ENCODE measurements at places on chromosomes 3 and 15.

GRCh38 chr3:184786280-184786941 lies 25.6 kb upstream of the VPS8 start:
- peaks cover 12% of the 10 kb centered on the region for H3K4me1 ChIP-seq
- no peak overlapping the region for H3K4me3 ChIP-seq
- H3K36me3 ChIP-seq, result no peaks in the 10 kb centered on the region

DNA sequence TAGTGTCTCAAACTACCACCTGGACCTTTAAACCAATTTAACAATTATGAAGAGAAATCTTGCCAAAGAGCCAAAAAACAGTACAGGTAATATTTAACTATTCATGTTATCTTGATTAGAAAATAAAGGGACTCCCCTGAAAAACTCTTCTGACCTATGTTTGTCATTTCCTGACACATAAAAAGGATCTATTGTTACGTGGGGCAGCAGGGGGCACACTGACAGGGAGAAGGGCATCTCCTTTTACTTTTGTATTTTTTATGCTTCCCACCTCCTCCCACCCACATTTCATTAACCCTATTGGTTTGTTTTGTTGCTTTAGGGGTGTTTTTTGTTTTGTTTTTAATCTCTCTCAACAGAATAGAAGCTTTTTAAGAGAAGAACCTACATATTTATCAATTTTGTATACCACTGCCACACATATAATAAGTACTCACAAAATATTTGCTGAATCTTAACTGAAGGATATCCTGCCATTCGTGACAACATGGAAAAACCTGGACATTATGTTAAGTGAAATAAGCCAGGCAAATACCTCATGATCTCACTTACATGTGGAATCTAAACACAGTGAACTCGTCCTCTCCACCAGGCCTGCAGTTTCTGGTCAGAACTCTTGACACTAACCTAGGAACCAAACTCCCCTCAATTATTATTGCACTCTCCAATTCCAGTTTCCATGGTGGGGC lies 17.7 kb downstream of the STAG1 start:
- no peak overlapping the region for H3K27ac ChIP-seq
- H3K36me3 ChIP-seq, result no peaks in the 10 kb centered on the region
- no peaks in the 10 kb centered on the region for H3K27me3 ChIP-seq
- H3K4me3 ChIP-seq, result no peak overlapping the region
- H3K4me1 ChIP-seq, result peaks cover 37% of the 10 kb centered on the region

DNA sequence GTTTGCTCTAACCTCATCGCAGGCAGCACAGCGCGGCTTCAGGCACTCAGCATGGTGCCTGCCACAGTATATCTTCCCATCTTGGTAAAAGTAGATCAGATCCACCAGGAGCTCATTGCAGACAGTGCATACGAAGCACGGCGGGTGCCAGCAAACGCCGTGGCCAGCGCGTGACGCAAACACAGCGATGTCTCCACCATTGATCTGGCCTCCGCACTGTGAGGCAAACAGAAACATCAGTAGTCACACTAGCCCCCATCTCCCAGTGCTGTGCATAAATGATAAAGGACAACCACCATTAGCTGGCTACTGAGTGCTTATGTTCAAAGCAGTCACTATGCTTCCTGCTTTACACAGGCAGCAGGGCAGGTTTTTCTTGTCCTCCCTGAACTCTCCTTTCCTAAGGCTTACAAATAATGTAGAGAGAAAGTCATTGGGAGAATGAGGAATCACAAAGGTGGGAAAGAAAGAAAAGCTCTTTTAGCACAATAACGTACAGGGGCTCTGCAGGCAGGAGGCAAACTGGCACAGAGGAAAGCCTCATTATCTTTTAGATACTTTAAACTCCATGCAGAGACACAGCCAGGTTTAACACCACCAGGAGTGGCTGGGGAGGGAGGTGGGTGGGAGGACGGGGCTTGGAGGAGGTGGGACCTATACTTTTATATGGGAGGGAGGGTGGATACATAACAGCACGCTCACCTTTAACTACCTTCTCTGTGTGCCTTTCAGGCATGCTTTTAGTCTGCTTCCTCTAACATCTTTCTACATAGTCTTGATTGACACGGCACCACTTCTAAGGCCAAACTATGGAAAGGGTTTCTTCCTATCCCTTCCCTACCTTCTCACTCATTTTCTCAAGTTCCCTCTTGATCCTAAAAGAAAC lies 67.9 kb downstream of the PRICKLE2 start:
- no peaks in the 10 kb centered on the region for H3K27me3 ChIP-seq
- H3K36me3 ChIP-seq, result no peaks in the 10 kb centered on the region
- H3K27ac ChIP-seq, result no peak overlapping the region
- no peak for DNase-seq

DNA sequence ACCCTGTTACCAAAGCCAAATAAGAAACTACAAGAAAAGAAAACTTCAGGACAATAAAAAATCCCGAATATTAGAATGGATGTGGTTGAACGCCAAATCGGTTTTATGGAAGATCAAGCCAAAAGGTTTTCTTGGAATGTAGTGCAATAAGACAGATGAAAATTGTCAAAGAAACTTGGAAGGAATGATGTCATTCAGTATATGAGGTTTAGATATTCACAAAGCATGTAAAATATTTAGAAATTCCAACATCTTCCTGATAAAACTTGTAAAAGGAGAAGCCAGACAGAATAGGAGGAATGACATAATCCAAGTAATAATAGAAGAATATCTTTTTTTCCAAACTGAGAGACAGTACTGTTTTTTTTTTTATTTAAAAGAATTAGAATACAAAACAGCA lies 130.3 kb upstream of the ZPLD1 start:
- no peak for DNase-seq
- H3K36me3 ChIP-seq, result no peaks in the 10 kb centered on the region

- no peak overlapping the region for H3K4me3 ChIP-seq
- no peak overlapping the region for H3K27ac ChIP-seq
- no peaks in the 10 kb centered on the region for H3K36me3 ChIP-seq
- no peak for DNase-seq
Measured at GRCh38 chr3:45078910-45079522, 52.9 kb downstream of the CLEC3B start.

DNA sequence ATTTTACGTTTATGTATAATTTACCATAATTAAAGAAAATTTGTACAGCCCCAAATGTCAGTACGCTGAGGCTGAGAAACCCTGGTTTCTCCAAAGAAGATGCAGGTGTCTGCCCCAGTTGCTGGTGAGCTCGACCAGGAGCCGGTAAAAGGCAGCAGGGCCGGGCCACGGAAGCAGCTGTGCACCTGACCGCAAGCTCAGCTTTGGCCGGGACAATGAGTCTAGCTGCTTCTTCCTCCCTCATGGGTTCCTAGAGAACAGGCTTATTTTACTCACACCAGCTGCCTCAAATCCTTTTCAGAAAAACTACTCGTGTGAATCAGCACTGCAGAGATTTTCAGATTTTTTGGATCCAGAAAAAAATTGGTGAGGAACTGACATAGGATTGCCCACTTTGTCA lies 18.0 kb upstream of the ZXDC start:
- no peak overlapping the region for H3K27ac ChIP-seq
- no peaks in the 10 kb centered on the region for H3K36me3 ChIP-seq
- H3K4me3 ChIP-seq, result no peak overlapping the region
- H3K4me1 ChIP-seq, result no peaks in the 10 kb centered on the region
- H3K27me3 ChIP-seq, result no peaks in the 10 kb centered on the region

DNA sequence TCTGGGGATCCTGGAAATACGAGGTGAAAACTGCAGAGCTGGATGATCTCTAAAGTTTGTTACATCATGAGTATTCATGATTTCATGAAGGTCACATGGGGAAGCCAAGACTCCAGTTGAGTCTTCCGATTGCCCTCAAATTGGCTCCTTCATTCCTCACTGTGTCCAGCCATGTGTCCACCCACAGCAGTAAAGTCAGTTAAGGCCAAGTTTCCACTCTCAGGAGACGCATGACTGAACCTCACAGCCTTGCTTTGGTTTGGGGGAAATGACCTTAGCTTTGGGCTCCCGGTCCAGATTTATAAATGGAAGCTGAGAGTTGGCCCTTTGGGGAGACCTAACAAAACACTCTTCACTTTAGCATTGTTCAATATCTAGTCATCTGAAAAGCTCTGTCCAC lies 289.7 kb upstream of the MCTP2 start:
- no peaks in the 10 kb centered on the region for H3K36me3 ChIP-seq
- H3K4me3 ChIP-seq, result no peak overlapping the region
- no peaks in the 10 kb centered on the region for H3K4me1 ChIP-seq

- no peaks in the 10 kb centered on the region for H3K4me1 ChIP-seq
- H3K27me3 ChIP-seq, result no peaks in the 10 kb centered on the region
- no peak overlapping the region for H3K4me3 ChIP-seq
Measured at GRCh38 chr3:152941859-152942258, 106.9 kb downstream of the P2RY1 start.

DNA sequence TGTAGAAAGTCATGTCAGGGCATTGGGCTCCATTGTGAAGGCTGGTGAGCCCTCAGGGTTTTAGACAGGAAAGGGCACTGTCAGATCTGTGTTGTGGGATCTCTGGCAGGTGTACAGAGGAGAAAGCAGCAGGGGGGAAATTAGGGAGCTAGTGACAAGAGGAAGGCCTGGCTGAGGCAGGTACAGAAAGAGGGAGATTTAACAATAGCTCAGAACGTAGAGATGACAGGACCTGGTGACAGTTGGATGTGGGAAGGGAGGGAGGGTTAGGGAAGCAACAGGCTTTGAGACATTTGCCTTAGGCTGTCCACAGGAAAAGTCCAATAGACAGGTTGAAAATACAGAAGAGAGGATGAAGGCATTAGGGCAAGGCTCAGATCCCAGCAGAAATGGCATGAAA lies 288.1 kb downstream of the EPHB1 start:
- H3K27ac ChIP-seq, result no peak overlapping the region
- DNase-seq, result no peak
- H3K27me3 ChIP-seq, result no peaks in the 10 kb centered on the region

- no peaks in the 10 kb centered on the region for H3K36me3 ChIP-seq
- H3K4me3 ChIP-seq, result no peak within 1 kb of the TSS
- H3K27me3 ChIP-seq, result no peaks in the 10 kb centered on the region
- DNase-seq, result no peak
- no peaks in the 10 kb centered on the region for H3K4me1 ChIP-seq
Measured at GRCh38 chr3:178536211-178537079, at the start of gene KCNMB2. TSS of gene KCNMB2 (plus strand) at chr3:178536436.

- no peaks in the 10 kb centered on the region for H3K4me1 ChIP-seq
- H3K27me3 ChIP-seq, result no peaks in the 10 kb centered on the region
- H3K27ac ChIP-seq, result no peak overlapping the region
- no peaks in the 10 kb centered on the region for H3K36me3 ChIP-seq
Measured at GRCh38 chr3:156593814-156594213, 38.9 kb upstream of the SSR3 start.

DNA sequence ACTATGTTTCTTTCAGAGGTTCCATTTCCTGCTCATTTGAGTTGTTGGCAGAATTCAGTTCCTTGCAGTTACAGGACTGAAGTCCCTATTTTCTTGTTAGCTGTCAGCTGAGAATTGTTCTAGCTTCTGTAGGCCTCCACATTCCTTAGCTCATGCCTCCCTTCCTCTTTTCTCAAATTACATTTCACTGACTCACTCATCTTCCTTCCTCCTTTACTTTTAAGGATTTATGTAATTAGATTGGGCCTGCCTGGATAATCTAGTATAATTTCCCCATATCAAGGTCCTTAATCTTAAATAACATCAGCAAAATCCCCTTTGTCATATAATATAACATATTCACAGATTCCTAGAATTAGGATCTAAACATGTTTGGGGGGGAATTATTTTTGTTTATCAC lies 40.6 kb upstream of the RBMS3 start:
- H3K4me1 ChIP-seq, result no peaks in the 10 kb centered on the region
- no peaks in the 10 kb centered on the region for H3K27me3 ChIP-seq
- DNase-seq, result no peak

DNA sequence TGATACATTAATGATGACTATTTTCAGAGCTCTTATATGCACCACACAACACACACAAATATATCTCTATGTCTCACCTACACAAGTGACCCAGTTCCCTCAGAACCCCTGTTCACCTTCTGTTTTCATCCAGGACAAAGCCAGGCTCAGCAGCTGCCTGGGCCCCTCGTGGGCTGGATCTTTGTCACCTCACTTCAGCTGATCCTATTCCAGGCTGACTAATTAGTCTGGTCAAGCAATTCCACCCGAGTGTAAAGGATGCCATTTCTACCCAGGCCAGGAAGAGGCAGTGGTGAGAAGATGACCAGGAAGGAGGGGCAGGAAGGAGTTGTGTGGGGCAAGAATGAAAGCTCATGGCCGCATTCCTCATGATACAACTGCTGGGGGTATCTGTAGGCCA lies 62.3 kb downstream of the DHX30 start:
- no peak overlapping the region for H3K27ac ChIP-seq
- H3K4me3 ChIP-seq, result no peak overlapping the region
- no peaks in the 10 kb centered on the region for H3K4me1 ChIP-seq
- no peaks in the 10 kb centered on the region for H3K27me3 ChIP-seq
- peaks cover 26% of the 10 kb centered on the region for H3K36me3 ChIP-seq
- DNase-seq, result no peak

DNA sequence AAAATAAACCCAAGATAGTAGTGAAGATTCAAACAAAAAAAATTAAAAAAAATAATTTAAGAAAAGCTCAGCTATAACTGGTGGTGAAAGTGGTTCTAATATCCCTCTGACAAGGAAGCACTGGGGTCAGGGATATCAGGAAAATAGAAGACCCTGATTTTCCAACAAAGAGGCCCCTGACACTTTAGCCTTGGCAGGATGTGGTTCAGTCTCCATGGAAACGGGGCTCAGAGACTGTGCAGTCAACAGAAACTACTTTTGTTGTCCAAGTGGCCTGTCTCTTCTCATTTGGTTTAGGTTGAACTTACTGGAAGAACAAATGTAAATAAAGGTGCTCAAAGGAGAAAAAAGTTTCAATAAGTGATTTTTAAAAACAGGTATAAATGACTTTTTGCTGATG lies 27.2 kb downstream of the INTS14 start:
- H3K27me3 ChIP-seq, result no peaks in the 10 kb centered on the region
- peak overlapping the region; percentile 9 for H3K4me3 ChIP-seq
- H3K4me1 ChIP-seq, result peaks cover 17% of the 10 kb centered on the region
- peaks cover 29% of the 10 kb centered on the region for H3K36me3 ChIP-seq
- H3K27ac ChIP-seq, result peak overlapping the region; percentile 52
- peak; percentile 58 for DNase-seq

GRCh38 chr3:149087208-149087607 lies 875 bp upstream of the HLTF start:
- no peak overlapping the region for H3K27ac ChIP-seq
- no peak for DNase-seq
- H3K4me1 ChIP-seq, result peaks cover 13% of the 10 kb centered on the region
- no peaks in the 10 kb centered on the region for H3K27me3 ChIP-seq
- no peak overlapping the region for H3K4me3 ChIP-seq

GRCh38 chr3:101495552-101495951 lies 17.5 kb downstream of the SENP7 start:
- DNase-seq, result no peak
- H3K27ac ChIP-seq, result no peak overlapping the region
- H3K27me3 ChIP-seq, result no peaks in the 10 kb centered on the region
- H3K4me1 ChIP-seq, result no peaks in the 10 kb centered on the region
- peaks cover 5% of the 10 kb centered on the region for H3K36me3 ChIP-seq
- H3K4me3 ChIP-seq, result no peak overlapping the region

GRCh38 chr3:9696480-9697220 lies 7.0 kb upstream of the CPNE9 start:
- H3K27ac ChIP-seq, result no peak overlapping the region
- no peaks in the 10 kb centered on the region for H3K27me3 ChIP-seq
- no peak for DNase-seq
- H3K4me3 ChIP-seq, result no peak overlapping the region
- H3K36me3 ChIP-seq, result peaks cover 29% of the 10 kb centered on the region
